Chondrocyte (in vitro differentiated cells): ENCODE measurements at places on chromosomes 13 and 19. TPM values are rescaled to one million over a fixed set of nuclear protein-coding genes. Genes with fewer than 3 reads are reported as not detected.

S1PR4 gene
- not detected in 3 replicates for total RNA-seq

ZNF729 gene
- not detected in 3 replicates for total RNA-seq

F7 gene
- 0.34 to 0.85 TPM (median 0.60 TPM) in 3 replicates for total RNA-seq

GRCh38 chr19:4518345-4519171 is at the start of gene PLIN4:
Gene PLIN4 (minus strand): TSS chr19:4518486. CDS start chr19:4518272, 214 bp downstream.
- peak; percentile 83 for DNase-seq
- H3K4me3 ChIP-seq = no peak within 1 kb of the TSS
- H3K4me1 ChIP-seq = peaks cover 17% of the 10 kb centered on the region
- H3K27me3 ChIP-seq = peaks cover 1% of the 10 kb centered on the region
- H3K36me3 ChIP-seq = no peaks in the 10 kb centered on the region
- no peak within 1 kb of the TSS for H3K27ac ChIP-seq

DNA sequence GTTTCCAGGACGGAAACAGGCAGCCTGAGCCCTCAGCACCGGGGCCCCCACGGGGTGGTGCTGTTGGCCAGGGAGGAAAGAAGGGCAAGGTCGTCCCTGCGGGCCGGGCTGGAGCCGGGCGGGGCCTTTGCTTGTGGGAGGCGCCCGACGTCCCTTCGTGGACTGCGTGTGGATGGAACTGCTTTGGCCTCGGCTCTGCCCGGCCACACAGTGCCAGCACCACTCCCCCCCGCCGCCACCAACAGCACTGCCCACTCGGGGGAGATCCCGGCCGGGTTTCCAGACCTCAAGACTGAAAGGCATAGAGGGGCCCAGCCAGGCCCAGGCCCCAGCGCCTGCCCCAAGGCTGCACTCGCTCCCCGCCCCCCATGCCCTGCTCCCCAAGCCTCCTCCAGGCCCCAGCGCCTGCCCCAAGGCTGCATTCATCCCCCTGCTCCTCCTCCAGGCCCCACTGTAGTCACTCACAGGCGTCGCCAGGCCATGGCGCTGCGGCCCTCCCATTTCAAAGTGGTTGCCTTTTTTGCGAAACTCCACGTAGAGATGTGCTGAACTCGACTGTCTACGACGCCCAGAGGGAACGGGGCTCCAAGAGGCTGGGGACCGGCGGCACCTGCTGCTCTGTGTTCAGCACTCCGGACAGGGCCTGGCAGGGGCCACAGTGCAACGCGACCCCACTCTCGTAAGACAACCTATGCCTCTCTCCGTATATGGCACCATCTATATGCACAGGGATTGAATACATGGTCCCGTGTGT is 22.5 kb downstream of the C13orf46 start:
- H3K27me3 ChIP-seq = no peaks in the 10 kb centered on the region
- H3K36me3 ChIP-seq = peaks cover 19% of the 10 kb centered on the region
- H3K4me3 ChIP-seq = no peak overlapping the region
- DNase-seq = peak; percentile 86
- H3K27ac ChIP-seq = no peak overlapping the region

APOC4 gene
- total RNA-seq = not detected in 3 replicates

GRCh38 chr19:29239213-29239776 is 26.3 kb upstream of the UQCRFS1 start:
- H3K36me3 ChIP-seq = no peaks in the 10 kb centered on the region
- H3K4me1 ChIP-seq = no peaks in the 10 kb centered on the region
- DNase-seq = no peak
- H3K27ac ChIP-seq = no peak overlapping the region
- H3K27me3 ChIP-seq = peaks cover 11% of the 10 kb centered on the region

GRCh38 chr13:93776936-93777335 is 550.3 kb downstream of the GPC6 start:
- peaks cover 63% of the 10 kb centered on the region for H3K4me1 ChIP-seq
- no peak overlapping the region for H3K4me3 ChIP-seq
- no peaks in the 10 kb centered on the region for H3K27me3 ChIP-seq
- peaks cover 2% of the 10 kb centered on the region for H3K36me3 ChIP-seq
- peak overlapping the region; percentile 79 for H3K27ac ChIP-seq
- no peak for DNase-seq

GRCh38 chr13:97376981-97377380 is 57.0 kb upstream of the RAP2A start:
- peaks cover 19% of the 10 kb centered on the region for H3K36me3 ChIP-seq
- no peaks in the 10 kb centered on the region for H3K4me1 ChIP-seq
- no peak overlapping the region for H3K27ac ChIP-seq
- no peaks in the 10 kb centered on the region for H3K27me3 ChIP-seq

GRCh38 chr13:95216182-95216581 is 85.1 kb downstream of the ABCC4 start:
- no peaks in the 10 kb centered on the region for H3K4me1 ChIP-seq
- no peak overlapping the region for H3K27ac ChIP-seq
- peaks cover 7% of the 10 kb centered on the region for H3K36me3 ChIP-seq
- no peak overlapping the region for H3K4me3 ChIP-seq
- no peaks in the 10 kb centered on the region for H3K27me3 ChIP-seq

NALCN gene
- 38.0 to 59.7 TPM (median 38.6 TPM) in 3 replicates for total RNA-seq

DNA sequence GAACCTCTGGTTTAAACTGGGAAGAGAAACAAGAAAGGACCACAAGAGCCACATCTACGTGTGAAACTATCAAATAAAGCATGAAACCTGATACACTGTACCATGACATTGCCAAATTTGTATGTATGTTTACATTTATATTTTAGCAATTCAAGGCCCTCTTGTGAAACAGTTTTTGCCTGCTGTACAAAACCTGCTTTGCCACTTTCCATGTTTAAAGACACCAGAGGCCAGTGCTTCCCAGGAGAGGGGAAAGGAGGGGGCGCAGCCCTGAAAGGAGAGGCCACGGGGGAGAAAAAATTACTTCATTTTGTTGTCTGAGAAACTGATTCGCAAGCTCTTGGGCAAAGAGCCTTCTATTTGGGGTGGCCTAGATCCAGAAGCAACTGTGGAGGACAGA is 124.8 kb downstream of the DCLK1 start:
- H3K27ac ChIP-seq = no peak overlapping the region
- no peak overlapping the region for H3K4me3 ChIP-seq
- H3K4me1 ChIP-seq = no peaks in the 10 kb centered on the region

CGB7 gene
- total RNA-seq = 0.52 to 0.85 TPM in 2 of 3 replicates, not detected in the other

DNA sequence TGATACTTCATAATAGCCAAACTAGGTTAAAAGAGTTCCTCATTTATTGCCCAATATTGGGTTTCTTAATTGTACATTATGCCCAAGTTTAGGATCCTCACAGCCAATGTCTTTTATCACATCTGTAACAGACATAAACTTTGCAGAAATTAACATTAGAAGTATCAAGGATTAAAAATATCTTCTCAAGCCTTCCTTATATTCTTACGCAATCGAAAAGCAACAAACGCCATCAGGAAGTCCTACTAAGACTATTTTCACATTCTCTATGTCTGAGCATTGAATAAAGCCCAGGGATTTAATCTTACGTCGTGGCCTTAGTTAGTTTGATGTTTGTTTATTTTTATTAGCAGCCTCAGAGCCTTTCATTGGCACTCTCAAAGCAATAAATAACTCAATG is 1660.4 kb upstream of the MIR17HG start:
- H3K36me3 ChIP-seq = no peaks in the 10 kb centered on the region
- peaks cover 13% of the 10 kb centered on the region for H3K4me1 ChIP-seq
- H3K4me3 ChIP-seq = no peak overlapping the region
- no peaks in the 10 kb centered on the region for H3K27me3 ChIP-seq
- DNase-seq = no peak

DNA sequence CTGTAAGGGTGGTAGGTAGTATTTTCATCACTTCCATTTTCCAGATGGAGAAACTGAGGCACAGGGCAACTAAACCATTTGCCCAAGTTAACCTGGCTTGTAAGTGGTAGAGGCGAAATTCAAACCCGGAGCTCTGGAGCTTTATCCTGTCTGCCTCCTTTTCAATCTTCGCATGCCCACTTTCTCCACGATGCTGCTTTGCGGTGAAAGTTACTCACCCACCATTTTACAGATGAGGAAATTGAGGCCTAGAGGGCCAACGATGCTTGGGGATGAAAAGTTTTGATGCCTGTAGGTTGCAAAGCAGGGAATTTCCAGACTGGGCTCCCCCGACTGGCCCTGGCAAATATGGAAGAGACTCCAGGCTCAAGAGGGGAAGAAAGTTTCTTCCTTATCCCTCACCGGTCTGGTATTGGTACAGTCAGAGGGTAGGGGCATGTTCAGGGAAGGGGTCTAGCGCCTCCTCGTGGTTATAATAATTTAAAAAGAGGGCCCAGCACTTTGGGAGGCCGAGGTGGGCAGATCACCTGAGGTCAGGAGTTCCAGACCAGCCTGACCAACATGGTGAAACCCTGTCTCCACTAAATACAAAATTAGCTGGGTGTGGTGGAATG is 1.9 kb upstream of the SH2D3A start:
- H3K4me3 ChIP-seq = no peak overlapping the region
- DNase-seq = no peak
- H3K36me3 ChIP-seq = no peaks in the 10 kb centered on the region
- H3K27ac ChIP-seq = no peak overlapping the region

- no peaks in the 10 kb centered on the region for H3K27me3 ChIP-seq
- DNase-seq = no peak
- H3K4me3 ChIP-seq = peak overlapping the region; percentile 58
- H3K27ac ChIP-seq = peak overlapping the region; percentile 22
- peaks cover 28% of the 10 kb centered on the region for H3K4me1 ChIP-seq
Measured at GRCh38 chr13:34155931-34156607, 338.1 kb downstream of the RFC3 start.
